ENCODE measurements at places on chromosomes 13 and 19.

DNA sequence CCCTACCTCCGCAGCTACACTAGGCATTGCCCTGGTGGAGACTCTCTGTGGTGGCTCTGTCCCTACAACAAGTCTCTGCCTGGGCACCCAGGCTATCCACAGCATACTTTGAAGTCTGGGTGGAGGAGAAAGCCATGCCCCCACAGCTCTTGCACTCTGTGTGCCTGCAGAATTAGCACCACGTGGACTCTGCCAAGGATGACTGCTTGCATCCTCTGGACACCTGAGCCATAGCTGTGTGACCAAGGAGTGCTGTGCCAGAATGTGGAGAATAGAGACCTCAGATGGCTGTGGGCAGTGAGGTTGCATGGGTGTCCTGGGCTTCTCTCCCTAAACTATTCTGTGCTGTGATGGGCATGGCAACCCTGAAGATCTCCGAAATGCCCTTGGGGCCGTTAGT, 21.2 kb upstream of the MCF2L start:
- DNase-seq = no peak

- no peak for DNase-seq
These were observed 79.6 kb upstream of the DOCK9 start for GRCh38 chr13:99057310-99057975.

DNA sequence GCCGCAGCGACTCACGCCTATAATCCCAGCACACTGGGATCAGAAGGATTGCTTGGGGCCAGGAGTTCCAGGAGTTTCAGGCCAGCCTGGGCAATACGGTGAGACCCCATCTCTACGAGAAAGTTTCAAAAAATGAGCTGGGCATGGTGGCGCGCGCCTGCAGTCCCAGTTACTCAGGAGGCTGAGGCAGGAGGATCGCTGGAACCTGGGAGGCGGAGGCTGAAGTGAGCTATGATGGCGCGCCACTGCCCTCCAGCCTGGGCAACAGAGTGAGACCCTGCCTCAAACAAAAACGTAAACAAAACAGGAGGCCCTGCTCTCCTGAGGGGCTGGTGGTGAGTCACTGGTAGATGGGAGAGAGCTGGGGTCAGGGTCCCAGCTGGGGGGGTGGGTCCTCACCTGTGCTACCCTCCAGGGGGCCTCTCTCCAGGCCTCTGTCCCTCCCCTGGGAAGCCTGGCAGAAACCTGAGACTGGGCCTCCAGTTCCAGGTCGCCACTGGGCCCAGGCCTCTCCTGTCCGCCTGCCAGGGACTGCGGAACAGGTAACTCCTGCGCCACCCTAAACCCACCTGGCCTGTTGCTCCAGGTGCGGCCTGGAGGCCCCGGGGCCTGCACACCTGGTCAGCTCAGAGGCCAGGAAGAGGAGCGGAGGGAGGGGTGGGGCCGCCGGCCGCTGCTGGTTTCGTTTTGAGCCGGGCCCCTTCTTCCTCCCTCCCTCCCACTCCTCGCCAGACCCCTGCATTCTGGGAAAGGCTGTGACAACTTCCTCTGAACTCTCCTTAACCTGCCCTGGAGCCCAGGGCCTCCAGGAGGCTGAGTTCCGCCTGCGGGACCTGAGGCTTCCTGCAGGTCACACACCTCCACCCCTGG, 17.2 kb upstream of the ZBTB7A start:
- no peak for DNase-seq

- no peak for DNase-seq
These were observed 414.9 kb downstream of the COG6 start for GRCh38 chr13:40070357-40070756.

- DNase-seq = no peak
These were observed 293.3 kb downstream of the NALCN start for GRCh38 chr13:101123028-101123427.

DNA sequence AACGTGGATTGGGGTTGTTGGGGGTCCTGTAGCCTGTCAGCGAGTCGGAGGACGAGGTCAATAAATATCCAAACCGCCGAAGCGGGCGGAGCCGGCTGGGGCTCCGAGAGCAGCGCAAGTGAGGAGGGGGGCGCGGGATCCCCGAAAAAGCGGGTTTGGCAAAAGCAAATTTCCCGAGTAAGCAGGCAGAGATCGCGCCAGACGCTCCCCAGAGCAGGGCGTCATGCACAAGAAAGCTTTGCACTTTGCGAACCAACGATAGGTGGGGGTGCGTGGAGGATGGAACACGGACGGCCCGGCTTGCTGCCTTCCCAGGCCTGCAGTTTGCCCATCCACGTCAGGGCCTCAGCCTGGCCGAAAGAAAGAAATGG, 754 bp upstream of the SIX5 start:
- no peak for DNase-seq

DNA sequence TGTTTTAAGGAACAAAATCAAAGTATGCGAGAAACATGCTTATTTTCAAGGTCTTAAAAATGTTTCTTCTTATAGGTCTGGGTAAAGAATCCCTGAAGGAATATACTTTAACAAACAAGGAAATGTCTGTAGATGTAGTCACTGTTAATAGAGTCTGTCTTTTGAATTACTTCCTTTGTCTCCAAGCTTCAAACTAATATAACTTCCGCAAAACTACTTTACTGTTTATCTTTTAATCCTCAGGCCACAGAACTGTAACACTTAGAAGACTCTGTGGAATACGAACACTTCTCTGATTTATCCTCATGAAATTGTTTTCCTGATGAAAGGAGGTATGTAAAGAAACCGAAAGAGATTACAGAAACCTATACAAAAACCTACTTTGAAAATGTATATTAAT, 316.0 kb downstream of the PCDH9 start:
- no peak for DNase-seq

- DNase-seq = no peak
These were observed 36.1 kb downstream of the GADD45B start for GRCh38 chr19:2511991-2512390.

DNA sequence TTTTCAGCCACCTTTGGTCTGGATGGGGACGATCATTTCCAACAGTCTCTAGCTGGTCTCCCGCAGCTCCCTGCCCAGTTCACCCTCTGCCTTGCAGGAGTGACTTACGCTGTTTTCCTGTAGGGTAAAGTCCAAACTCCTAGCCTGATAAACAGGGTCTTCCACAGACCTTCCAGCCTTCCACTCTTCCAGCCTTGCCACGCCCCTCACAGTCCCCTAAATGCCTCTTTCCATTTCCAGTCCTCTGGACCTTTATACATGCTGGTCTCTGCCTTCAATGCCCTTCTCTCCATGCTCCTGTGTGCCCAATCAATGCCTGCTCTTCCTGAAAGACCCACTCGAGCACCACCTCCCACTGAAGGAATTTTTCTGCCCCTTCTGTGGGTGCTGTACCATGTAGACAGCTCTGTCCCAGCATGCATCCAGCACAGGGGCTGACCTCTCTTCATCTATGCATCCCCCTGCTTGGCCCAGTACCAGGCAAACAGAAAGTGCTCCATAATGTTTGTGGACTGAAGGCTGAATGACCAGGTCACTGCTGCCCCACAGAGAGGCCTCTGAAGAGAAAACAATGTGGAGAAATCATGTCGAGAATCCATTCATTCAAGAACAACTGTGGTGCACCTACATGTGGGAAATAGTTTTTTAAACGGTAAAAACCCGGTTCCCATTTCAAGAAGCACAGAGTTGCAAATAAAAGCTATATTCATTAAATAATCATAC, 4.6 kb downstream of the ATP7B start:
- DNase-seq = no peak

DNA sequence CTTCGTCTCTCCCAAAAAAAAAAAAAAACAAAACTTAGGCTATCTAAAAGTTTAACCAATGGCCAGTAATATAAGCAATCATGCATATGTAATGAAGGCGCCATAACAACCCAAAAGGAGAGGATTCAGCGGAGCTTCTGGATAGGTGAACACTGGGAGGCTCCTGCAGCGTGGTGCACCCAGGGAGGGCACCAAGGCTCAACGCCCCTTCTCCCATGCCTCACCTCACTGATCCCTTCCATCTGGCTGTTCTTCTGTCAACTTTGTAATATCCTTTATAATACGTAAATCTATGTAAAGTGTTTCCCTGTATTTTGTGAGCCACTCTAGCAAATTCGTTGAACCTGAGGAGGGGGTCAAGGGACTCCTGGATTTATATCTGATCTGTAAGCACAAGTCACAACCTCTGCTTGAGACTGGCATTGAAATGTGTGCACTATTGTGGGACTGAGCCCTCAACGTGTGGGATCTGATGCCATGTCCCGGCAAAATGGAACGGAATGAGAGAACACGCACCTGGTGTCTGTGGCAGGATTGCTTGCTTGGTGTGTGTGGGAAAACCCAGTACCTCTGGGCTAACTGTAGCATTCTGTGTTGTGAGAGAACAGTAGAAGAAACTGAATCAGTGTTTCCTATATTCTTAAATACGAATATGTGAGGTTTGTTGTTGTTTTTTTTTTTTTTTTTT, 521 bp upstream of the ZNF665 start:
- DNase-seq = no peak
